GM23338 (cell line): ENCODE measurements at places on chromosomes 2 and 18. TPM values are rescaled to one million over a fixed set of nuclear protein-coding genes. Genes with fewer than 3 reads are reported as not detected.
A peak's percentile ranks its signal among the peaks of the same experiment; 100 is the strongest.

GRCh38 chr2:207143215-207144172, 22.3 kb downstream of the KLF7 start:
- H3K4me1 ChIP-seq, result peaks cover 59% of the 10 kb centered on the region
- peaks cover 7% of the 10 kb centered on the region; the same call in 1 of the 2 replicates for H3K36me3 ChIP-seq
- peak; percentile 67 for DNase-seq
- no peaks in the 10 kb centered on the region for H3K27me3 ChIP-seq
- H3K4me3 ChIP-seq, result peak overlapping the region; percentile 33

DNA sequence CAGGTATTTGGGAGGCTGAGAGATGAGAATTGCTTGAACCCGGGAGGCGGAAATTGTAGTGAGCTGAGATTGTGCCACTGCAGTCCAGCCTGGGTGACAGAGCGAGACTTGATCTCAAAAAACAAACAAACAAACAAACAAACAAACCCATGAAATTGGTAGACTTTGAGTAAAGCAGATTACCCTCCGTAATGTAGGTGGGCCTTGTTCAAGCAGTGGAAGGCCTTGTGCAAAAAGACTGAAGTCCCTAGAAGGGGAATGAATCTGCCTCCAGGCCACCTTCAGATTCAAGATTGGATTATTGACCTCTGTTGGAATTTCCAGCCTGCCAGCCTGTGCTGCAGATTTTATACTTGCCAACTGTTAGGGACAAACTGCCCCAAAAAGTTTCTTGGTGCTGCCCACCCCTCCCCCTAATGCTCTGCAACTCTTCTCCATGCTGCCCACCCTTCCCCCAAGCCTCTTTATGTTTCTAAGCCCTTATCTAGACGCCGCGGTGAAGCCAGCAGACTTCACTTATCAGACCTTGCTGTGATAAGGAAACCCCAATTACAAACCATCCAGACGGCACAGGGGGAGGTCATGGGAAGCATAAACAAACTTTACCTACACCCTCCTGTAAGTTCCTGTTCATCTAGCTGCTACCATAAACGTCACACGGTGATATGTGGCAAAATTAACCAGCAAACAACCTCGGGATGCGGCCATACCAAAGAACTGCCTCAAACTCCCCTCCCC, 17.0 kb downstream of the CYP27A1 start:
- no peak overlapping the region for H3K4me3 ChIP-seq
- no peaks in the 10 kb centered on the region for H3K36me3 ChIP-seq

DNA sequence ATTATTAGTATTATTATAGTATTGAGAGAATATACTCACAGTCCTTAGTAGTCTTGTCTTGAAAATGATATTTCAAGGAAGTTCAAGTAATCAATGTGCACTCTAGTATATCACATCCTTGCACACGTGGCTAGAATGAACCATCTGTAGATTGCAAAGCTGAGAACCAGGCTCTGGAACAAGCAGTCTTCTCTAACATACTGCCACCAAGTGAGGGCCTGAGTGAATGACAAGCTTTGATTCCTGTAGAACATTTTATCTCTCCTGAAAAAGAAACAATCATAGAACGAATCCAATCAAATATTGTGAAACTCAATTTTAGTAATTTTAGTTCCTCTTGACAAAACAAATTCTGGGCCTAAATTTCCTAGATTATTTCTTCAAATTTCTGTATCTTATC, 55.3 kb upstream of the SULT1C3 start:
- H3K36me3 ChIP-seq, result no peaks in the 10 kb centered on the region
- H3K27ac ChIP-seq, result no peak overlapping the region
- H3K4me1 ChIP-seq, result no peaks in the 10 kb centered on the region
- H3K4me3 ChIP-seq, result no peak overlapping the region
- peak; percentile 56 for DNase-seq
- H3K27me3 ChIP-seq, result no peaks in the 10 kb centered on the region

GRCh38 chr2:238042849-238043584, 17.8 kb upstream of the SCLY start:
- no peak overlapping the region for H3K4me3 ChIP-seq
- no peak for DNase-seq

DNA sequence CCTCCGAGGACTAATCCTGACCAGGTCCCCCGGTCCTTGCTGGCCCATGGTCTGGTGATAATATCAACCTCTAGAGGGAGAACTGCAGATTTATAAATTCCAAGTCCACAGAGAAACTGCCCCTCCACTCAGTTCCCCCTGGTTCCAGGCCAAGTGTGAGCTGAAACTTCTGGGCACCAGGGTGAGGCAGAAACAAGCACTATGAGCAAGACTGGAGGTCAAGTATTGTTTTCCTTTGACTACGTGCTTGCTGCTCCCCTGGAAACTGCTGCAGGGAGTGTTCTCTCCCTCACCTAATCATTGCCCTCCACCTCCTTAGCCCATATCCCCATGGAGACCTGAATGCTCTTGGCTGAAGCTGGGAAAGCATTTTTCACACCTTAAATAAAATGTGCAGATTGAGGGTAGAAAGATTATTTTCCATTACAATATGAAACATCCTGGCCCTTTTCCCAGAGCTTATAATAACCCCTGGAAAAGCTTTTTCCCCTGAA, 135.2 kb downstream of the RDH14 start:
- H3K27ac ChIP-seq, result no peak overlapping the region
- no peak overlapping the region for H3K4me3 ChIP-seq
- no peaks in the 10 kb centered on the region for H3K27me3 ChIP-seq
- peak; percentile 33 for DNase-seq
- H3K36me3 ChIP-seq, result no peaks in the 10 kb centered on the region

GRCh38 chr2:50346629-50347357, 685.1 kb downstream of the NRXN1 start:
- peak overlapping the region; percentile 86 for H3K4me3 ChIP-seq
- H3K4me1 ChIP-seq, result peaks cover 33% of the 10 kb centered on the region
- no peak overlapping the region for H3K27ac ChIP-seq
- H3K27me3 ChIP-seq, result peaks cover 50% of the 10 kb centered on the region
- peak; percentile 38 for DNase-seq
- H3K36me3 ChIP-seq, result no peaks in the 10 kb centered on the region

Gene LHCGR
- total RNA-seq, result 0.12 and 0.45 TPM in 2 replicates

Gene AGXT
- not detected in 2 replicates for total RNA-seq

Gene AMER3
- total RNA-seq, result 0.49 and 0.62 TPM in 2 replicates

DNA sequence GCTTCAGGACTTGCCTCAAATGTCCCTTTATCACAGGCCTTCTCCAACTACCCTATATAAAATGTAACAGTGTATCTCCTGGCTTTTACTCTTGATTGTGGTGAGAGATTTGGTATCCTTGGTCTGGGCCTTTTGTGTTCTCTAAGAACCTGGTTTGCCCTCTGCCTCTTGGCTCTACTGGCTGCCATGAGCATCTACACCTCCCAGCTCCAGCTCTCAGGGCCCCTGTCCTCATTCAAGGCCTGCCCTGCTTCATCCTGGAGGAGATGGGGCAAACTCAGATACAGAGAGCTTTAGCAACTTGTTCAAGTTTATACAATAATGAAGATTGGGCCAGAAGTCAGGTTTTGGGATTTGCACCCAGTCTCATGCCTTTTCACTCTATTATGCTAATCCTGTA, 45.0 kb downstream of the QPCT start:
- no peak overlapping the region for H3K27ac ChIP-seq
- H3K4me1 ChIP-seq, result peaks cover 12% of the 10 kb centered on the region; the same call in 1 of the 2 replicates
- no peak overlapping the region for H3K4me3 ChIP-seq

DNA sequence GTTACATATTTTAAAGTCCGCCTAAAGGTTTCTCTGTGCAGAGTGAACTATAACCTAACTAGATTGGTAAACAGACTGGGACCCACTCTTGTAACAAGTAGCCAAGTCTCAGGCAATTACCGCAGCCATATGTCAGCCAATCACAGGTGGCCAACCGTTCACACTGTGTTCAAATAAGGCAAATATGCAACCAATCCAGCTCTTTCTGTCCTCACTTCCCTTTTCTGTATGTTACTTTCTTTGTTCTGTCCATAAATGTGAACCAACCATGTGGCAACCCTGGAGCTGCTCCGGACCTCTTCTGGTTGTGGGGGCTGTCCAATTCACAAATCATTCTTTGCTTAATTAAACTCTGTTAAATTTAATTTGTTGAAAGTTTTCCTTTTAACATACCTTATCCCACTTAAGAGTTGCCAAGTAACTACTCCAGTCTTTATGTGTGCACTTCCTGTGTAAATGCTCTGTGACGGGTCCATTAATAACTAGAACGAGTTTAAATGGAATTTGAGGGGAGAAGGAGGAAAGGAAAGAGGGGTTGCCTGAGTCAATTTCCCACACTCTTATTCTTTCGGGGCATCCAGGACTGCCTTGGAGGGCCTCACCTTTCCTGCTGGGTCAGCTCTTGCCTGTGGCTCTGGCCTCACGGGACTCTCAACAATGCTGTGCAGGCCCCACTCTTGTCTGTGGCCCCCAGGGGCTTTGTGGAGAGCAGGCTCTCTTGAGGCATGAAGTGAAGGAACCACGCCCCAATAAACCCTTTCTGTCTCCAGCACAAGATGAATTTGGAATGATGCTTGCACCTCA, 6.6 kb upstream of the RPL37A start:
- no peaks in the 10 kb centered on the region for H3K36me3 ChIP-seq
- no peak overlapping the region for H3K4me3 ChIP-seq
- no peaks in the 10 kb centered on the region for H3K27me3 ChIP-seq
- no peak overlapping the region for H3K27ac ChIP-seq
